Urinary bladder (tissue), 4 donors: ENCODE measurements at places on chromosomes 12 and 14.

DNA sequence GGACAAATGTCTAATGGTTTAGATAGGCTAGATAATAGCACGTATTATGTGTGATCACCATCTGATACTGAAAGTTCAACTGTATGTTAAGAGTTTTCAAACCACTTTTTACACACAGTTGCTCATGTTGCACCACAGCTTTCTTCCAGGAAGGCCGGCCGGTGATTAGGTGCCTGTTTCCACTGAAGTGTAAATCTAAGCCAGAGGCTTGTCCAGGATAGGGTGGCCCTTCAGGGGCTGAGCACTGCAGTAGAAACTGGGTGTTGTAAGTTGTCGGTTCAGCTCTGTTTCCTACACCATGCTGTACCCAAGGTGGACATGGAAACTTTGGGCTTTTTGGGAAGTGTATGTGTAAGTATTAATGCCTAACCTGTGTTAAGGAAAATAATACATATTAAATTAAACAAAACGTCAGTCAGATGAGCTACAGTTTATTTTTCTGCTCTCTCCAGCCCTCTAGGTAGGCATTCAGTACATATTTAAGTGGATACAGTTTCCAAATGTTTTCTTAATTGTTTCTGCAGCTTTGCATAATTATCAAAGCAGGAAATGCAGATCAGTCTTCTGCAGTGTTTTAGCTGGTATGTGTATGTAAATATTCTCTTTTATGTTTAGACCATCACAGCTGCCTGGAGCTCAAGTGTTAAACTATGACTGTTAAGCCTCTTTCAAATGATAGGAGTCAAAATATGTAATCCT, 30.9 kb downstream of the TDP1 start:
- DNase-seq = no peak

GRCh38 chr12:8594072-8594471, 18.6 kb downstream of the AICDA start:
- DNase-seq = no peak

- DNase-seq = no peak
These were observed 6.0 kb downstream of the CCDC85C start for GRCh38 chr14:99597911-99598600.

DNA sequence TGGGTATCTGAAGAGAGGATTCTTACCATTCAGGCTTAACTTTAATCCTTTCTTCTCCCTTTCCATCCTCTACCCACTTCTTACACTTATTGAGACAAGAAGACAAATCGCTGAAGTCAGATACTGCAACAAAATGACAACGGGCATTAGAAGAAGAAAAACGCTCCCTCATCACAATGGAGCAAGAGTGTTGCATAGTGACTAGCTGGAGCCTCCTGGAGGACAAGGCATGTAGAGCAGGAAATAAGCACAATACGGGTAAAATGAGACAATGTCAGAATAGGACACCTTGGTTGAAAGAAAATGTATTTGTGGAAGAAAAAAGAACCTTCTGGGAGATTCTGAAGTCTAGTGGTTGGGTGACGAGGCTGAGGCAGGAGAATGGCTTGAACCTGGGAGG, 501.0 kb downstream of the RERGL start:
- DNase-seq = no peak

GRCh38 chr12:53187145-53187899, 6.6 kb upstream of the CSAD start:
- DNase-seq = no peak

DNA sequence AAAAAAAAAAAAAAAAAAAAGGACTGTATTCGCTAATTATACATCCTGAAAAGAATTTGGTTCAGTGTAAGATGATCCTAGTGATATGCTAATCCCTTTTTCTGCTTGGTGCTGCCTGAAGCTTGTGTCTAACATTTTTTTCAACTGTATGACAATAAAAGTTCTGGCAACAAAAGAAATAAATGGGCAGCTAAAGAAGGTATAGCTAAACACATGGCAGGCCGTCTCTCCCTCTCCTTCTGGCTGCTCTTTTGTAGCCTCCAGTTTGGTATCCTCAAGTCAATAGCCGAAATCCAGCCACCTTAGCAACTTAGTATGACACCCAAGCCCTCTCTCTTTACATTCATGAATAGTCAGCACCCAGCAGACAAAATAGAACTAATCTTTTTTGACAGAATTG, 198.3 kb upstream of the OTX2 start:
- no peak for DNase-seq

GRCh38 chr14:100056964-100057795, 8.0 kb upstream of the EVL start:
- DNase-seq = no peak

- DNase-seq = no peak
These were observed 53.4 kb downstream of the TRAFD1 start for GRCh38 chr12:112178796-112179195.

DNA sequence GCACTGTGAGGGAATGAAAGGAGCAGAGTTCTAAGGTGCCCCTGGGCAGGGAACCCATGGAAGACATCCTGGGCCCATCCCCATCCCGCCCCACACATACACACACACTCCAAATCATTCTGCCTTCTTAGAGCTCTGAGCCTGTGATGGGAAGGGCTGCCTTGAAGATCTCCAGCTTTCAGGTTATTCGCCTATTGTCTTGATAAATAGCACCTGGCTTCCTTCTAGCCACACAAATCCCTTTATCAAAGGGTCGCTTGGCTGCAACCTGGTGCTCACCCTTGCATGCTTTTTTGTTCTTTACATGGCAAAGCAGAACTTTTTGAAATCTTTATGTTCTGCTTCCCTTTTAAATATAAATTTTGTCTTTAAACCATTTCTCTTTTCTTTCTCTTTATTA, 112.2 kb upstream of the TMTC1 start:
- no peak for DNase-seq

- peak; percentile 23 for DNase-seq
These were observed 32.4 kb downstream of the YY1 start for GRCh38 chr14:100271247-100271939.

GRCh38 chr14:23143911-23144310, 24.9 kb upstream of the CEBPE start:
- no peak for DNase-seq

DNA sequence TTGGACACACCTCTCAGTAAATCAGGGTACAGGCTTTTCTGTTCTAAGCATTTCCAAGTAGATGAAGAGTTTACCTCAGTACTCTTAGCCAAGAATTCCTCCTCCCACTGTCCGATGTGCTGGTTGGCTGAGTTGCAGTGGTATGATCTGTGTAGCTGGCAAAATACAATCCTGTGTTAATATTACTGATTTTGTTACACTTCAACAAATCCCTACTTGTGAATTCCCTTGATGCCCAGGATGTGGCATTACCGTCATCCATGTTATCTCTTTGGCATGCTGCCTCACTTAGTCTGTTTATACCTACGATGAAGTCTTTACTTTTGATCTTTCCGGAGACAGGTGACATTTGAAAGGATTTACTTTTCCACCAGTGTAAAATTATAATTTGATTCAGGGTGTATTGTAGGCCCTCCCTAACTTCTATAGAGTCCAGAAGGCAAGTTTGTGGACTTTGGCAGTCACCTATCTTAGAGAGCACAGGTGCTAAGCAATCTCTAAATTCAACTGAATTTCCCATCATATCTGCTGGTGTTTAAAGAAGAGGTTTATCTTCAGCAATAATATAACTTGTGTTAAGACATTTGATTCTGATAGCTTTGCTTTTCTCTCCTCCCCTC, 10.1 kb downstream of the CCDC196 start:
- no peak for DNase-seq

DNA sequence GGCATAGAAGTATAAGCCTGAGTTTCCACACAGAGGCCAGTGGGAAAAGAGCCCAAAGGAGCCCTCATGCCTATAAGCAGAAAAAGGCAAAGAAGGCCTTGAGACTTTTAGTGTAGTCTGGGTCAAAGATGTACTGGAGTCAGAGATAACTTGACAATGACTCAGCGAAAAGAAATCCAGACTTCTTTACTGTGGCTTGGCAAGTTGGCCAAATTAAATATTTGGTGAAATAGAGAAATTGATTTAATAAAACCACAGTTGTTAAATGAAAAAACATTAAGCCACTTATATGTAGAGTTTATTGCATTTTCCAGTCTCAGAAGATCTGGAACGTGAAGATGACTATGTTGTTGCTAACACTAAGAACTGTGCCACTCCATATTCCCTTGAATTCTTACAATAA, 105.1 kb downstream of the TMTC3 start:
- no peak for DNase-seq

- no peak for DNase-seq
These were observed 100.3 kb downstream of the SLCO1A2 start for GRCh38 chr12:21234395-21234794.

GRCh38 chr12:92899386-92900001, 29.6 kb downstream of the EEA1 start:
- DNase-seq = no peak

DNA sequence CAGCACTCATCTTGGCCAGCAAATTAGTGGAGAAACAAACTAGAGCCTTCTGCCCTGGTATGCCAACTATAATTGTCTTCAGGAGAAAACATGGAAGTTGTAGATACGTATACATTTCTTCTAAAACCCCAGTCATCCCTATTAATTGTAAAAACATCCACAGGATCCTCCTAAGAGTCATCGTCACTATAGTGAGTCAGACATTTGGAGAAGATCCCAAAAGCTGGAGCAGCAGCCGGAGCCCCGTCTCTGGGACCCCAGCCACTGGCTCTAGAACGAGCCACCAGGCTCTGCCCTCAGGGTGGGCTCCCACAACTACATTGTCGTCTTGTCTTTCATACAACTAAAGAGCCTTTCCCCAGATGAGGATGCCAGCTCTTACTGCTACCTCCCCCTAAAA, 15.5 kb downstream of the PRKAB1 start:
- no peak for DNase-seq

DNA sequence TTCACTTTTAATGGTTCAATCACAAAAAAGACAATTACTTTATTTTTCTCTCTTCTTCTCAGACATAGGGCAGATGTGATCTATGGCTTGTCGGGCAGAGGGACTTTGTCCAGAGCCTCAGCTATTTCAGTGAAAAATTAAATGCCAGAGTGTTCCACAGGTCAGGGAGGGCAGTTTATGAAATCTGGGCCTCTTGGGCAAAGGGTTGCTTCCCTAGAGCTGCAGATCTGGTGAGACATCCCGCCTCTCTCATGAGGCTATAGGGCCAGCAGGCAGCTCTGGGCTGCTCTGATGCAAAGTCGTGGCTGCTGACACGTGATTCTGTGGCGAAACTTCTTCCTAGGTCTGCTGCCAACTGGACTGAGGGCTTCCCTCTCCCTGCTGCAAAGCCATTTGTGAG, 6.0 kb downstream of the CLMN start:
- DNase-seq = no peak

DNA sequence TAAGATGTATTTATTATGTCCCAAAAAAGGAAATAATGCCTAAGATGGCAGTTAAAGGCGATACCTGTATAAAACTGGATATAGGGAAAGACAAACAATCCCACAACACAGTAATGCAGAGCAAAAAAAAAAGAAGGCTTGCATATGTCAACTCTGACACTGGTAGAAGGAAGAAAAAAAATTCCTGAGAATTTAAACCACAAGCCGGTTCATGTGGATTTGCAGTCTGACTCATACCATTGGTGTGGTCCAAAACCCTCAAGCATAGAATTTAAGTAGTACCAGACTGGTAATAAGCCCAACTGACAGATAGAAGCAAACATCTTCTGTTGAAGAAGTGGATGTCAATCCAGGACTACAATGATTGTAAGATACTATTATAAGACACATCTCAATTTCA, 7.2 kb downstream of the DNAI7 start:
- DNase-seq = no peak

- no peak for DNase-seq
These were observed 64.3 kb upstream of the DDHD1 start for GRCh38 chr14:53217316-53217994.

- no peak for DNase-seq
These were observed 1.7 kb downstream of the CYP27B1 start for GRCh38 chr12:57765003-57765697.

DNA sequence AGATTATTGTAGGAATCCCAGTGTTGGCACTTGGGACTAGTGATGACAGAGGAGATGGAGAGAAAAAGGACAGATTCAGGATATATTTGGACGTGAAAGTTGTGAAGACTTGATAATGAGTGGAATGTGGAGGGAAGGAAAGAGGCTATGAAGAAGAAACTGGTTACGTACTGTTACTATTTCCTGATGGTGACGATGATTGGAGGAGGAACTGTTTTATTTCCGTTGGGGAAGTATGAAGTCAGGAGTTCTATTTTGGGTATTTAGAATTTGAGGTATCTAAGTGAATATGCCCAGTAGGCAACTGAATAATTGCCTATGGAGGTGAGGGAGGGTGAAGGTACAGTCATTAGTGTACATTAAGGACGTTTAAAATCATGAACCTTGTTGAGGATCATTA, 207.2 kb downstream of the TMTC2 start:
- no peak for DNase-seq

- DNase-seq = no peak
These were observed 76.0 kb downstream of the SYNE2 start for GRCh38 chr14:63928744-63929174.
